ENCODE measurements at places on chromosomes 6 and 20. TPM values are rescaled to one million over a fixed set of nuclear protein-coding genes. Genes with fewer than 3 reads are reported as not detected.

VGLL2 gene
- polyA plus RNA-seq = not detected

ANKEF1 gene
- polyA plus RNA-seq = 0.03 TPM

RIPOR2 gene
- 181 TPM for polyA plus RNA-seq

COL9A1 gene
- not detected for polyA plus RNA-seq

TFAP2A gene
- not detected for polyA plus RNA-seq

LAMP5 gene
- 0.73 TPM for polyA plus RNA-seq

TP53TG5 gene
- not detected for polyA plus RNA-seq

BTN1A1 gene
- not detected for polyA plus RNA-seq

TSHZ2 gene
- not detected for polyA plus RNA-seq

HLA-G gene
- 0.89 TPM for polyA plus RNA-seq

NCOA6 gene
- polyA plus RNA-seq = 3.9 TPM

PRDM13 gene
- not detected for polyA plus RNA-seq

APCDD1L gene
- not detected for polyA plus RNA-seq

SIRPD gene
- 12.0 TPM for polyA plus RNA-seq

LY6G6C gene
- polyA plus RNA-seq = not detected

ANKS1A gene
- polyA plus RNA-seq = 1.7 TPM

IFNGR1 gene
- 364 TPM for polyA plus RNA-seq
